ENCODE measurements at places on chromosomes 1 and 21.
A peak's percentile ranks its signal among the peaks of the same experiment; 100 is the strongest.

- no peak for DNase-seq
Observed at GRCh38 chr1:240044620-240045019, 47.1 kb upstream of the FMN2 start.

GRCh38 chr1:44108241-44108640 is 10.4 kb upstream of the KLF17 start:
- no peak for DNase-seq

DNA sequence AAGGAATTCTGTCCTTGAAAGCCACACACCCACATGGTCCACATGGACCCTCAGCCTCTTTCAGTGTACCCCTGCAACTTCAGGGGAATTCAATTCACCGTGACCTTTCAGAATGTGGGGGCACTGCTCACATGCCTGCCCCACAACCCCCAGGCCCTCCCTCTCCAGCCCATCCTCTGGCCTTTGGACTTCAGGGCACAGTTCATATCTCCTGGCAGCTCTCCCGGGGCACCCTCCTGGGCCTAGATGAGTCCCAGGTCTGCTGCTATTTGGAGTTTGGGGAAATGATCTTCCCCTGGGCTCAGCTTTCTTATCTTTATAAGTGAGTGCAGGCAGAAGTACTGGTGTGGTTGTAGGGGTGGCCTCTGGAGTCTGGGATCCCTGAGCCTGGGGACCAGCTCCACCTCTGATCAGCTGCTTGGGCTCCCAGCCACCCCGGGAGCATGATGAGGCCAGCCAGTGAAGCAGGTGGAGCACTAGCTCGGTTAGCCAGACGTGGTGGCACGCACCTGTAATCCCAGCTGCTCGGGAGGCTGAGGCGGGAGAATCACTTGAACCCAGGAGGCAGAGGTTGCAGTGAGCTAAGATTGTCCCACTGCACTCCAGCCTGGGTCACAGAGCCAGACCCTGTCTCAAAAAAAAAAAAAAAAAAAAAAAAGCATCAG is 15.8 kb downstream of the C1orf167 start:
- no peak for DNase-seq

- DNase-seq = peak; percentile 21
Observed at GRCh38 chr1:26126321-26127084, 14.9 kb downstream of the PDIK1L start.

- no peak for DNase-seq
Observed at GRCh38 chr1:61268546-61269240, 186.3 kb downstream of the NFIA start.

- no peak for DNase-seq
Observed at GRCh38 chr1:152906023-152906565, 2.3 kb upstream of the IVL start.

DNA sequence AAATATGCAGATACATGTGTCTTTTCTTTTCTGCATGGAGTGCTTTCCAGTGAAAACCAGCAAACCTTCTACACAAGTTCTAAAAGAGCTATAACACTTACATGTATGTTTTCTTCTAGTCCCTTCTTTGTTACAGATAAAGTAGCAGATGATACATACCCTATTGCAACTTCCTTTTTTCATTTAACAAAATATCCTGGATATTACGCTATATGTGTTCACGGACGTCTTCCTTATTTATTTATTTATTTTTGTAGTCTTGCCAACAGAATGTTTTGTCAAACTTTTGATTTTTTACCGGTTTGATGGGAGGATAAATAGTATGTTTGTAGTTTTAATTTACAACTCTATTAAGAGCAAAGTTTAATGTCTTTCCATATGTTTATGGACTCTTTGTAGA is 5.2 kb upstream of the GALNT2 start:
- DNase-seq = no peak

GRCh38 chr1:246005067-246005466 is 502.0 kb downstream of the SMYD3 start:
- DNase-seq = no peak

DNA sequence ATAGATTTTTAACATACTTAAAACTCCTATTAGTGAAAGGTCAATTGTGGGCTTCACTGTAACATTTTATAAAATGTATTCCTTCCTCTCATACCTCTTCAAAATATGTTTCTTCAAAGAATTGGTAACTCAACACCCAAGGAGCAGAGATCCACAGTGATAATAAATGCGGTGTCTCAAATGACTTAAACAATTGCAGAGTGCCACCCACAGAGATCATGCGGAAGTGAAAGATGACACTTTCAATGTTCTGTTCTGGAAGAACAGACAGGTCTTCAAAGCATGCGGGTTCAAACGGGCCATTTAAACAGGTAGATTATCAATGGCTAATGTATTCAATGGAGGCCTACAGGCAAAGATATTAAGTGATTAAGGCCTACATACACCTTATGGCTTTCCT is 157.0 kb upstream of the GREM2 start:
- no peak for DNase-seq

DNA sequence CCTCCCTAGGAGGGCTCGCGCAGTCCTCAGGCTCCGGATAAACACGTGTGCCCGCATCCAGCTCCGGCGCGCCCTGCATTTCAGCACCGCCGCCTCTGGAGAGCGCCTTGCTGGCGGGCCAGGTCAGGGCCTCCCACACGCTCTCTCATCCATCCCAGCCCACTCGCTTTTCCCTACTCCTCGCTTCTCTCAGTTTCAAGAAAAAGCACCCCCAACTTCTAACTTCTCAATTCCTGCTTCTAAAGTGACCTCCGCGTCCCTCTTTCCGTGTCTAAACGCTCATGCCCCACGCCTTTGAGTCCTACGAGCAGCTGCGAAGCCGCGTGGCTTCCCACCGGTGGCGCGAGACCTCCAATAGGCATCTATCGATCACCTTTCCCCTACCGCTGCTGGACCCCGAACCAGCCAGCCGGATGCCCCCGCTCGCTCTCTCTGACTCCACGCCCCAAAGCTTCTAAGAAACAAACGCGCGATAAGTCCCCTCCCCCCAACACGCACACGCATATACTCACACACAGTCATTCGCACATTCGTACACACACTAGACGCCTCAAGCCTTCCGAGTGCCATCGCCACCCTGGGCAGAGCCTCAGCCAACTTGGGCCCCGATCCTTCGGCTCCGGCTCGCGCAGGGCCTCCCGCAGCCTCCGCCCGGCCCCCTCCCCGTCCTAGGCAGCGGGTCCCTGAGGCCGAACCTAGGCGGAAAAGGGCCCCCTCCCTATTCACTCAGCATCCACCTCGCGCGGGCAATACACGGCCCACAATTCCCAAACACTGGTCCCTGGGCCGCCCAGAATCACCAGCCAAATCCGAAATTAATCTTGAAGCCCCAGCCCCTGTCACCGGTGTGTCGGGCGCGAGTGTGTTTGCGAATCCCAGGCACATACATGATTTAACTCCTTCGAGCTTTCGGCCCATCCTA is 1.1 kb downstream of the NMNAT2 start:
- peak; percentile 36 for DNase-seq

GRCh38 chr1:72062584-72062983 is 219.8 kb downstream of the NEGR1 start:
- DNase-seq = no peak

GRCh38 chr1:201903135-201903534 is 14.4 kb downstream of the SHISA4 start:
- DNase-seq = no peak

DNA sequence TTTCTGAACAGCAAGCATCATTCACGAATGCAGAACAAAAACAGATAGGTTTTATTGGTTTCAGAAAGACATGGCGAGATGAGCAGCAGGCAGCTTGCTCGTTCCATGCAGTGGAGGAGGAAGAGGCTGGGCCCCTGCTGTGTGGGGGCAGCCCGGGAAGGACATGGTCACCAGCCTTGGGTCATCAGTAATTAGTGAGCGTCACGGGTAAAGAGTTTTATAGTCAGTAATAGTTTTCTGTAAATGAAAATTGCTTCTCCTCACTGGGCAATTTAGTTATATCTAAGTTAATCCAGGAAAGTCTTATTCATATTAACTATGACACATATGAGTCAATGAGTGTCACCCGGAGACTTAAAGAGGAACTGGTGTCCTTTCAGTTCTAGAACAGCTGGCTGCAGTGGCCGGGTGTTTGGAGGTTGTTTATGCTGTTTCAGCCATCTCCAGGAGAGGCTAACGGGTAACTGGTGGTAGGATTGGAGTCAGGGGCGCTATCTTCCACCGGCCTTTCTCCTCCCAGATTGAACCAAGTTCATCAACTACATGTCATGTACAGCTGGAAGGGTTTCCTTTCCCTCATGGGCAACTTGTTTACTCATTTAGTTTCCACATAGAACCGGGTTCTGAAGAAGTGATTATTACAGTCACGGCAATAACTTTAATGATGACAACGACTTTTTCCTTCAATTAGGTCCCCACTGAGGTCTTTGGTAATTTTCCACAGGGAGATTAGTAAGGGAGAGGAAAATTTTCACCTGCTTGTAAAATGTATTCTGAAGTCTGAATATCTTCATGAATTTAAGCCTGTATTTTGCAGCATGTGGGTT is 34.6 kb upstream of the SLC45A1 start:
- no peak for DNase-seq

- DNase-seq = no peak
Observed at GRCh38 chr1:245858722-245859492, 648.2 kb downstream of the SMYD3 start.

GRCh38 chr1:44262414-44262813 is 49.1 kb downstream of the DMAP1 start:
- DNase-seq = no peak

DNA sequence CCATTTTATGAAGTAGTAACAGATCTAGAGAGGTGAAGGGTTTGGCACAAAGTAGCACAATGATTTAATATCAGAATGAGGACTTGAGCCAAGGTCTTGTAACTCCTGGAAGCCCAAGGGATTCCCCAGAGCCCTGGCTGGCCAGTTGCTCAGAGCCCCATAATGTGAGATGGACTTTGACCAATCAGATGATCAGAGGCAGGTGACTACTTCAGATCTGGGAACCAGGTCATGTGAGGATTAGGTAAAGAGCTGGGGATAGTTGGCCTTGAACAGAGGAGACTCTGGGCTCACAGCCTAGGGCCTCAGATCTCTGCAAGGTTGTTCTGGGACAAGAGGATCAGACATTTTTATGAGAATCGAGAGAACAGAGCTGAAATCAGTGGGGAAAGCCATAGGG is 18.9 kb downstream of the SHISAL2A start:
- no peak for DNase-seq

DNA sequence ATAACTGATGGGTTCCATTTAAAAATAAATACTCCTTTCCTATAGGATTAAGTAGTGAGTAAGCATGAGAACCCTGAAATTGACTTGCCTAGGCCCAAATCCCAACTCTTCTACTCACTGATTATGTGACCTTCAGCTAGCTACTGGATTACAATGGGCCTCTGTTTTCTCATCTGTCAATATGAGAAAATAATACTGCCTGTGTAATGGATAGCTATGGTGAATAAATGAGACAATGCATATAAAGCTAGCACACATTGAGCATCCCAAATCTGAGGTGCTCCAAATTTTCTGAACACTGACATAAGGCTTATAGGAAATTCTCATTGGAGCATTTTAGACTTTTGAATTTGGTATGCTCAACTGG is 5.3 kb upstream of the LRRC8C start:
- DNase-seq = no peak

DNA sequence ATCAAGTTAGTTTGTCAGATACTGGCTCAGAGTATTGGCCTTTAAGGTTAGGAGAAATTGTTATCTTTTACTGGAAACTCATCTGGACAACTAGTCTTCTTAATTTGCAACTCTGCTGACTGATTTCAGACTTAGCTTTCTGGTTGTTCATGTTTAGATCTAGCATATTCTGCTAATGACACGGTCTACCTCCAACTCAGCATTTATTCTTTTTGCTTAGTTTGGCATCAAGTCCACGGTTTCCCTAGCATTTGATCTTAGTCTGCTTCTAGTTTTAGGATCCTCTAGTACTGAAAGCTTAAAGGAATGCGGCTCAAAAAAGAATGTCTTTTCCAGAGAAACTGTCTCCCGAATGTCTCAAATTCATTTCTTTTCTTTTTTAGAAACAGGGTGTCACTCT is 75.6 kb upstream of the SLFNL1 start:
- DNase-seq = no peak

DNA sequence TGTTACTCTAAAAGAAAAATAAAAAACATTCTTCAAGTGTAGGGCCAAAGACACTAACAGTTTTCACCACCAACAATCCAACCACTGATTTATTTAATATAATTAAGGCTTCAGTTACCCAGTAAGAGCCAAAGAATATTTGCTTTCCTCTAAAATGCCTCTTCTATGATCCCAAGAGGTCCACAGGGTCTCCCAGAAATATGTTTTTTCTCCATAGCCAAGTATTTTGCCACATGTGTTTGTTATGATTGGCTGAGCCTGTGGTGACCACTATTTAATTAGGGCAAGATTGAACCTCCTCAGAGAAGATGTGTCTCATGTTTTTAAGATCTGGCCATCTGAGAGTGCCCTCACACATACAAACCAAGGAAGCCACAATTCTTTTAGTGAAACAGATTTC is 135.9 kb downstream of the TPR start:
- DNase-seq = no peak

GRCh38 chr1:236024641-236025040 is 40.2 kb downstream of the NID1 start:
- DNase-seq = no peak

DNA sequence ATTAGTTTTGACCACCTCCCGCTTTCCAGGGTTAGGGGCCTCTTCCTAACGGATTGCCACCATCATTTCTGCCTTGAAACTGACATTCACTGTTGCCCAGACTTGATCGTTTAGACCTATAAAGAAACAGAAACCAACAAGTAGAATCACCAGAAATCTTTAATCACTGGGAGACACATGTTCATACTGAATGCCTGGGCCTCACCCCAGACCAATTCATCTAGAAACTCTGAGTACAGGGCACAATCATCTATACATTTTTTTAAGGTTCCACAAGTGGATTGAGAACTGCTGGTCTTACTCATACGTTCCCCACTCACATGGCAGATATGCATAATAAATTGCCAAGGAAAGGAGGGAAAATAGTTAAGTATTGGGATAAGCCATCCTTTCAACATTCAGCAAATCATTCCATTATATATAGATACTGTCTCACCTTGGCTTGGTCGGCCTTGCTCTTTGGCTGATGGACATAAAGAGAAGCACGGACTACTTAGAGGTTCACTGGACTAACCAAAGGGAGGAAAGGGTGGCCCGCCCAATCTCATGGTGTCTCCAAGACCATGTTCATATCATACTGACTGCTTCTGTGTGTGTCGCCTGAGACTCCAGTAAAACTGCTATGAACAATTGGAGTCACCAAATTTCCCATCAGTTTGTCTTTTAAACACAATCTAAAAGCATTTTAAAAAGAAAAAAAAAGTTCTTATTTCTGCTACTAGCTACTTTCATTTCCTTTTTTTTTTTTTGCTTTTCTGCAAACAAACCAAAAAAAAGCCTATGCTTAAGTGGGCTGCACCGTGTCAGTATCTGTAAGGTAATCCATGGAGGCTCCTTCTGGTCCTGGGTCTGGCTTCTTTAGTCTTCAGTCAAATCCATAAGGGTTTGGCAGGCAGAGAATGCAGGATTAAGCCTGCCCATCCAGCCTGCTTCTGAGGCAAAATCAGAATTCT is 9.4 kb upstream of the TARBP1 start:
- DNase-seq = no peak

GRCh38 chr1:57857809-57858208 is 433.9 kb upstream of the DAB1 start:
- no peak for DNase-seq
